ENCODE measurements at places on chromosomes 16 and 17.

DNA sequence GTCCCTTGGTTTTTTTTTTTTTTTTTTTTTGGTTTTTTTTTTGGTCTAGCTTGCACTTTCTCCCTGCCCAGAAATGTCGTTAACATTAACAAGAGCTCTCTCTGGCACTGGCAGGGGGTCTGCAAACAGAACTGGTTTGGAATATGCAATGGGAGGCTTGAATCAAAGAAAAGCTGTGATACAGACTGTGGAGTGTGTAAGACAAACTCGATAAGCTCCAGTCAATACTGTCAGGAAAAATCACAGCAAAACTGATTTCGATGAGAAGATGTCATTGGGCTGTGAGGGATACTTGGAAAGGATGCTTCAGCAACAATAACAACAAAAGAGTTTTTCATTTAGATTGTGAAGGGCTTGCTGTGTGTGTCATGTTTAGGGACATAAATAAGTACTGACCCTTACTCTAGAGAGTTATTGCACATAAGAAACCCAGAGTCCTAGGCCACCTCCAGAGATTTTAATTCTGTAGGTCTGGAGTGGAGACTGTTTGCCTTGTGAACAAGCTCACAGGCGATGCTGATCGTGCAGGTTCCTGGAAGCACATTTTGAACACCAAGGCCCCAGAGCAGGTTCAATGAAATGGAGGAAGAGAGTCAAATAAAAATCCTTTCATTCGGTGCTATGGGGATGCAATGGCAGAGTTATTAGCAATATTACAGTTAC lies 470.7 kb upstream of the RBFOX1 start:
- DNase-seq: no peak

DNA sequence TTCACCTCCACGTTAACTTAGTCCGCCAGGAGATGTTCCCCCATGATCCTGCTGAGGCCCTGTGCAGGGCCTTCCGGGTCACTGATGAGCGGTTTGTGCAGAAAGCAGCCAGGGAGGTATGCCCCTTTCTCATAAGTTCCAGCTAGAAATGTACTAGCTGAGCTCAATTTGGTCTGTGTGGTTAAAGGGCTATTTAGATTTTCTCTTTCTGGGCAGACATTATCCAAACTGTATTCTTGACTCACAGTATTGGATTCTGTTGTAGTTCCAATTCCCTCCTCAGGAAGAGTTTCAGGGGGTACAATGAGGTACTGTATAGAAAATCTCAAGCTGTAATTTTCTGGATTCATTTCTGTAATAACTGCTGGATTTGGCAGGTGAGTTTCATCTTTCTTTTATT lies 137.1 kb downstream of the TRIM37 start:
- no peak for DNase-seq

GRCh38 chr16:50602531-50603205 lies 54.5 kb downstream of the NKD1 start:
- no peak for DNase-seq

DNA sequence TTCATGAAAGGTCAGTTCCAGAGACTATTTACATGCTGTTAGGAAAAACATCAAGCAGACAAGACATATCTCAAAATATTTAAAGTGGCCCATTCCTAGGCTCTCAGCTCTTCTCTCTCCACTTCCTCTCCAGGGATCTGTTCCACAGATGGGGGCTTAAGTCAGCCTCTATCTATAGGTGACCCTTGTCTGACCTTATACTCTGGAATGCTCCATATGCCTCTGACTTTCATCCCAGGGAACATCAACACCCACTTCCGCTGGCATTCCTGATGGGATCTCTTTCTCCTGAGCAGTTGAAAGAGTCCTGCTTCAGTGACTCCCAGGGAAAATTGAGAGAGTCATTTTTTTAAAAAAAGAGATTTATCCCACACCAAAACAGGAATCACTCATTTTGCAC lies 11.5 kb upstream of the WIPI1 start:
- no peak for DNase-seq

DNA sequence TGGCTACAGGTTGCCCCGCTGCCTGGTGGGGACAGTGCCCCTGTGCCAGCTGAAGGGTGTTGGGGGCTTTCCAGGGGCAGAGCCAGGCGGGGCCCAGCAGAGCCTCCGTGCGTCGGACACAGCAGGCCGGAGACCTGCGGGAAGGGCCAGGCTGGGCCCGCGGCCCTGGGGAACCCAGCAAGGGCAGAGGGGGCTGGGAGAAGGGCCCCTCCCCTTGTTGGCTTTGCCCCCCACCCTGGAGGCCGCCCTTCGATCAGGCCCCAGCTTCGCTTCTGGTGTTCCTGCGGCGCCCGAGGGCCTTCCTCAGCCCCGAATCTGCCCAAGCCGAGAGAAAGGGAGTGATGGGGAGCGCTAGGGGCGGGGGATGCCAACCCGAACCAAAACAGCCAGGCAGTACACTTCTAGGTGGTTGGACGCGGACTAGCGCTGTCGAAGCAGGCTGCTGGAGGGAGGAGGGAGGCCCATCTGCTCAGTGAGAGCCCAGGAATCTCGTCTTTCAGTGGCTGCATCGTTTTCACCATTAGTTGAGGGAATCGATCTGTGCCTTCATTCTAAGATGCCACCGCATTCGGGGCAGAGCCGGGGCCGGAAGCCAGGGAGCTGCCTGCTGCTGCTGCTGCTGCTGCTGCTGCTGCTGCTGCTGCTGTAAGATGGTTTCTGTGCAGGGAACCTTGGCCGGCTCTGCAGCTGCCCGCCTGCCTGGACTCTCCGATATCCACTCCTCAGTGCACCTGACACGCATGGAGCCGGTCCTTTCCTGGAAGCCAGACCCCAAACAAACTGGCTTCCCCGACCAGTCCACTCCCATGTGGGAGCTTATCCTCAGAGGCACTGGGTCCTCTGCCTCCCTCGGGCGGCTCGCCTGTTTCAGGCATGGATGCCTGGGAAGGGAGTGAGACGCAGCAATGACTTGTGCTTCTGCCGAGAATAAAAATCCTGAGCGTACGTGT lies 1.7 kb downstream of the JPH3 start:
- DNase-seq: no peak

GRCh38 chr16:78749745-78750268 lies 650.4 kb downstream of the WWOX start:
- DNase-seq: no peak
